ENCODE measurements at places on chromosomes 5 and 9. TPM values are rescaled to one million over a fixed set of nuclear protein-coding genes. Genes with fewer than 3 reads are reported as not detected.
A peak's percentile ranks its signal among the peaks of the same experiment; 100 is the strongest.

The TRIP13 gene
- 4.8 TPM for polyA plus RNA-seq

The ERAP2 gene
- polyA plus RNA-seq = 0.68 TPM

The IFNA13 gene
- polyA plus RNA-seq = not detected

The FRMPD1 gene
- polyA plus RNA-seq = 0.05 TPM

The FAM169A gene
- polyA plus RNA-seq = 0.35 TPM

GRCh38 chr9:121821326-121821725 lies 169.9 kb downstream of the DAB2IP start:
- no peaks in the 10 kb centered on the region for H3K4me1 ChIP-seq
- H3K27ac ChIP-seq = no peak overlapping the region
- H3K36me3 ChIP-seq = no peaks in the 10 kb centered on the region
- DNase-seq = no peak
- H3K4me3 ChIP-seq = no peak overlapping the region

DNA sequence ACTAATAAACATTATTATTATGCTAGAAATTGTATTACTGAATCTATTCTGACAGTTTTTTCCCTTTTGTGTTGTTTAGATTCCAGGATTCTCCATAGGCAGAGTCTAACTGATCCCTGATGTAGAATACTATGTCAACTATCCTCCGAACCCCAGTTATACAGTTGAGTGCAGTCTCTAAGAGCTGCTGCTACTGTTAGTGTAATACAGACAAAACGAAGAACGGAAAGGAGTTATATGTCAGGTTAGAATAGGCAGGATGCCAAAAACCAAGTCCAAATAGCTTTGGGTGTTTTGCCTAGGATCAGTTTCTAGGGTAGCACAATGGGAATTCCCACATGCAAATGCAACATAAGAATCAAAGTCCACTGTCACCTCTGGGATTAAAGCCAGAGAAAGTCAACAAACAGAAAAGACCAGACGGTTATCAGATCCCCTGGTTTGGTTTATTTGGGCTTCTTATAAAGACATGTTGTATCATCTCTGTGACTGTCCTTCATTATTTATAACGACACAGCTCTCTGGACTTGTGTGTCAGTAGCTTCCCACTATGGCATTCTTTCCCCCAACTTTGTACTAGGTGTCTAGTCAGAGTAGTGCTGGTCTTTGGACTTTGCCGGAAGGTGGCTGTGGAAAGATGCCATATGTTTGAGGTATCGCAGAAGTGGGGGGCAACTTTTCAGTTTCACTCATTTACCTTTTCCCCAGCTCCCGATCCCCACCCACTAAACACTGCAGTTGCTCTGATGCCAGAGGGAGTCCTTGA lies 14.9 kb upstream of the TMEM38B start:
- no peaks in the 10 kb centered on the region for H3K4me1 ChIP-seq
- H3K36me3 ChIP-seq = no peaks in the 10 kb centered on the region
- no peak for DNase-seq

- no peaks in the 10 kb centered on the region for H3K27me3 ChIP-seq
- H3K4me3 ChIP-seq = no peak overlapping the region
- H3K4me1 ChIP-seq = no peaks in the 10 kb centered on the region
- H3K27ac ChIP-seq = no peak overlapping the region
These were observed 304.0 kb downstream of the PRELID2 start for GRCh38 chr5:145531038-145531734.

GRCh38 chr5:149381261-149381985 lies 2.3 kb upstream of the IL17B start:
- peak overlapping the region; percentile 87 for H3K27ac ChIP-seq
- no peak for DNase-seq
- no peaks in the 10 kb centered on the region for H3K27me3 ChIP-seq
- no peaks in the 10 kb centered on the region for H3K36me3 ChIP-seq

GRCh38 chr5:142293486-142293885 lies 31.3 kb downstream of the SPRY4 start:
- peaks cover 5% of the 10 kb centered on the region for H3K4me1 ChIP-seq
- no peaks in the 10 kb centered on the region for H3K36me3 ChIP-seq
- no peaks in the 10 kb centered on the region for H3K27me3 ChIP-seq
- no peak for DNase-seq

DNA sequence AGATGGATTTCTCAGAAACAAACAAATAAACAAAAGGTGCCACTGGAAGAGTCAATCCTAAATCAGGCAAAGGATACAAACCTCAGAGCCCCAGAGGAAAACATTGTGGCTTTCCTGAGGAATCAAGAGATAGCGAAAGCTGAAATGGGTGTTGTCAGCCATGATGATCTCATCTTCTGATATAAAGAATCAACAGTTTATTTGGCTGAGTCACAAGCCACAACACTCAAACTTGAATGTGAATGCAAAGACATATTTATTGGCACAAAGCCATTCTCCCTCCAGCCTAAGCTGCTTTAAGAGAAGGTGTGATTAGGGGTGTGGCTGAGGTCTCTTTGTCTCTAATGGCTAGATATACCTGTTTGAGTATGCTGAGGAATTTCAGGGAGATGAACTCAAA lies 73.3 kb upstream of the NREP start:
- H3K4me3 ChIP-seq = no peak overlapping the region
- no peaks in the 10 kb centered on the region for H3K27me3 ChIP-seq
- DNase-seq = no peak
- H3K36me3 ChIP-seq = no peaks in the 10 kb centered on the region
- H3K27ac ChIP-seq = no peak overlapping the region

- no peak overlapping the region for H3K27ac ChIP-seq
- peak; percentile 36 for DNase-seq
- no peaks in the 10 kb centered on the region for H3K4me1 ChIP-seq
- no peaks in the 10 kb centered on the region for H3K36me3 ChIP-seq
- no peak overlapping the region for H3K4me3 ChIP-seq
These were observed 117.0 kb downstream of the TRPM6 start for GRCh38 chr9:74770508-74771261.

GRCh38 chr5:109312695-109313094 lies 97.1 kb downstream of the PJA2 start:
- H3K27me3 ChIP-seq = no peaks in the 10 kb centered on the region
- no peak overlapping the region for H3K4me3 ChIP-seq
- H3K27ac ChIP-seq = no peak overlapping the region
- no peaks in the 10 kb centered on the region for H3K36me3 ChIP-seq
- DNase-seq = no peak

GRCh38 chr5:68454766-68455165 lies 239.2 kb downstream of the PIK3R1 start:
- H3K36me3 ChIP-seq = no peaks in the 10 kb centered on the region
- H3K27ac ChIP-seq = no peak overlapping the region
- no peaks in the 10 kb centered on the region for H3K27me3 ChIP-seq
- no peak for DNase-seq
- H3K4me3 ChIP-seq = no peak overlapping the region
